ENCODE measurements at places on chromosomes 3 and 15.

GRCh38 chr3:74329096-74329495 lies 285.4 kb downstream of the CNTN3 start:
- no peak for DNase-seq

- DNase-seq: no peak
Measured at GRCh38 chr3:86772699-86773098, 218.2 kb downstream of the VGLL3 start.

DNA sequence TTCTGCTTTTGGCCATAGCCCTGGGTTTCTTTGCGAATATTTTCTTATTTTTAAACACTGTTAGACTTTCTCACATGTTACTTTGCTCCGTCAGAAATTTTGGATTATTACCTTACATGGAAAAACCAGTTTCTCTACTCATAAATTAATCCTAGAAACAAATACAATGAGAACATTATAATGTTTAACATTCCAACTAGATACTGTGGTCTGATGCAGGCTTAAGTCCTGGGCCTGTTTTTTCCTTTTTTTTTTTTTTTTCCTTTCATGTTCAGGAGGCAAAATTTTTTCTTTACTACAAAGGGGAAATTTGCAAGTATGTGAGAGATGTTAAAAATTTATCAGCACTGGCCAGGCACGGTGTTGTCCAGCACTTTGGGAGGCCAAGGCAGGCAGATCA lies 28.9 kb downstream of the POPDC2 start:
- DNase-seq: no peak

- peak; percentile 51 for DNase-seq
Measured at GRCh38 chr3:42739401-42740158, 33.5 kb downstream of the CCDC13 start.

DNA sequence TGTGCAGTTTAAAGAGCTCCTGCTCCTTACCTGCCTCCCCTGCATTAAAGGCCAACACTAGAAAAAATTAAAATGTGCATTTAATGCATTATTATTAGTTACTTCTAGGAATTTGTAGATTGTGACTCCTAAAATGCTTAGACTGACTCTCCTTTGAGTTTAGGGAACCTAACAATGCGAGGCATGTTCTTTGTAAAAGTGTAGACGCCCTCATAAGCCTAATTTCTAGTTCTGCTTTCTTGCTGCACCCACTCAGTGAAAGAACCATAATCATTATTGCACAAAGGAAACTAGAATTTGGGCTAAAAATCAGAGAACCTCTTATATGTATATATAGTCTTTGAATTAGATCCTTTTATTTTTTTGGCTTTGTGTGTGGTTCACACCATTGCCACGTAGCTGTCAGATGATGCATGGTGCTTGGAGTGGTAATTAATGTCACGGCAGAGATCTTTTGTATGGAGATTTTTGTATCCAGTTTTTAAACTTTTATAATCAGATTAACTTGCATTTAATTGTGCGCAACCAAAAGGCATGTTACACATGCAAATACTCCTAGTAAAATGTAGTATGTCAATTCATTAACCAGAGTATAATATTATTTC lies 710 bp downstream of the ABHD10 start:
- DNase-seq: no peak

GRCh38 chr3:129483870-129484269 lies 43.8 kb downstream of the IFT122 start:
- DNase-seq: no peak

GRCh38 chr15:79211481-79211880 lies 71.0 kb upstream of the ANKRD34C start:
- DNase-seq: no peak

DNA sequence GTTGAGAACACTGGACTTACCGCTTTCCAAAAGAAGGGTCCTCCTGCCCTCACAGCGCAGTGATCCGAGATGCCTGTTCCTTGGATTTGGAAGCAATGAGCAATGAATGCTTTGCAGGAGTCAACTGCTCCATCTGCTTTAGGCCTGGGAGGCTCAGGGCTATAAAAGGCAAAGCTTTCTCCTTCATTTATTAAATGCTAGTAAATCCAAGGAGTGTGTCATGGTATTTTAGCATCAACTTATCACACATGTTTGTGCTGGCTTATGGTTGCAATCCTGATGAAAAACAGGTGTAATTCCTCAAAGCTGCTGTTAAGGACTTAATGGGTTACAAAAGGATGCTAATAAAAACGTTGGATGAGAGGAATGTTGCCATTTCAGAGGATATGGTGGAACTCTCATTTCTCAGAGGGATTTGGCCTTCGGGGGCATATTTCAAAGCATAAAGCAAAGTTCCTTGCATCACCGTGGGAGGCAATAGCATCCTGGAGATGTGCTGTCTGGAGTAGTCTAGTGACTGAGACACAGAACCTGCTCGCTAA lies 158.5 kb upstream of the TPM1 start:
- DNase-seq: no peak

DNA sequence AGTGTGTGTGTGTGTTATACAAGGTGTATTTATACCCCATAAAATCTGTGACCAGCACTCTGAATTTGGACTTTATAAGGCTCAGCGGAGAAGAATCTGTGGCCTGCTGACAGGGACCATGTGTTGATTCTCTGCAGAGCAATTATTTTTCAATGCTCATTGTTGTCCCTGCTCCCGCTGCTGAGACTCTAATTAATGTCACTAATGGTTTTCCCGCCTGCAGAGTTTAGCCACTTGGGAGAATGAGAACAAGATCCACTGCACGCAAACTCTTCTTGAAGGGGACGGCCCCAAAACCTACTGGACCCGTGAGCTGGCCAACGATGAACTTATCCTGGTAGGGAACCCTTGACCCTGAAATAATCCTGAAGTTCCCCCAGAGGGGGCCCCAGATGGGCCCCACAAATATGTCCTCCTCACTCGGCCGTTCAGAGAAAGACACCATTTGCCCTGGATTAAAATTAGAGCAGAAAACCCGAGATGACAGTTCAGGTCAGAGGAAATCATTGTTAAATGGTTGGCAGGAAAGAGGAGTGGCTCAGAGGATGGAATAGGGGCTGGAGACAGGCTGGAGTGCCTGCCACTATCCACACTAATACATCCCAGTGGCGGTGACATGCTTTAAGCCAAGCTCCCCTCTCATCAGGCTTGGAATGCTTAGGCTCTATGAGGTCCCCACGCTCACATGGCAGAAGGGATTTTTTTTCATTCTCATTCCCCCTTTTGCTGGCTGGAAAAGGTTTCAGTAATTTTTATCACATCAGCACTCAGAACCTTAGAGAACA lies 3.3 kb downstream of the CRABP1 start:
- no peak for DNase-seq

- DNase-seq: no peak
Measured at GRCh38 chr3:26104851-26105251, 315.0 kb downstream of the OXSM start.

DNA sequence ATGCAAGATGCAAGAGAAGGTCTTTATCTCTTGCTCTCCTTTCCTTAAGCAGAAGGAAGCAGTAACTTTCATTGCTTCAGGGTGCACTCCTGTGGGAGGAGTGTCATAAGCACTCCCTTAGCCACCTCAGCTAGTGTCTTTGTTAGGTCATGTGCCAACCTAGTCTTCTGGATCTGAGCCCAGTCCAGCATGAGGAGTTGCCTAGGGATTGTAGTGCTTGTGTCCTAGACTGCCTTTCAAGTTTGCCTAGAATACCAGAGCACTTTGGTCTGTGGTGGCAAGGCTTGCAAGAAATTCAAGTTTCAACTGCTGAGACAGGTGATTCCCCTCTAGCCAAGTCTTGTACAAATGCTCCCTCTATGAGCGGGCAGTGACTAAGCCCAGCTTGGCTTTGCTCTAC lies 633.6 kb downstream of the ZNF385D start:
- no peak for DNase-seq

GRCh38 chr3:152780553-152780952 lies 54.4 kb upstream of the P2RY1 start:
- no peak for DNase-seq

GRCh38 chr3:36942638-36943248 lies 2.1 kb downstream of the TRANK1 start:
- DNase-seq: no peak

DNA sequence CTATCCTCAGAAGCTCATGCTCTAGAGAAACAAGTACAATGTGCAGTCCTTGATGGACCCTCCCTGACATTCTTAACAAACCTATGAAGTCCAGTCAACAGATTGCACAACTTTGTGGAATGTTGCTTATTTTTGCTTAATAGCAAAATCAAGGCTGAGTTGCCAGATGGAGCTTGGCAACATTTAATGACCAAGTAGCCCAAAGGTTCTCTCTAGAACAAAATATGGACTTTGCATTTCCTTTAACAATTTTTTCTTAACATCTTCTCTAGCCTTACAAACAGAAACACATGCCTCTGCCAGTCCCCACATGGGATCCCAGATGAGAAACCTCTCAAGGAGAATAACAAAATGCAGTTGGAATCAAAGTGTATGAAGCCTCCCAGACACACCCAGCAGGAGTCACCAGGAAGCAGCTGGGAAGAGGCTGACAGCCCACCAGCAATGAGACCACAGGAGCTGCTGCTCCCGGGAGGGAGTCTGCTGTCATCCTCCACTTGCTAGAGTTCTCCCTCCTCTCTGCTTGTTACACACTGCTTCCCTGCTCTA lies 422.5 kb upstream of the CDIN1 start:
- DNase-seq: no peak

GRCh38 chr3:123562547-123562946 lies 22.3 kb downstream of the HACD2 start:
- DNase-seq: no peak

- no peak for DNase-seq
Measured at GRCh38 chr3:39476783-39477182, 9.3 kb downstream of the MOBP start.

DNA sequence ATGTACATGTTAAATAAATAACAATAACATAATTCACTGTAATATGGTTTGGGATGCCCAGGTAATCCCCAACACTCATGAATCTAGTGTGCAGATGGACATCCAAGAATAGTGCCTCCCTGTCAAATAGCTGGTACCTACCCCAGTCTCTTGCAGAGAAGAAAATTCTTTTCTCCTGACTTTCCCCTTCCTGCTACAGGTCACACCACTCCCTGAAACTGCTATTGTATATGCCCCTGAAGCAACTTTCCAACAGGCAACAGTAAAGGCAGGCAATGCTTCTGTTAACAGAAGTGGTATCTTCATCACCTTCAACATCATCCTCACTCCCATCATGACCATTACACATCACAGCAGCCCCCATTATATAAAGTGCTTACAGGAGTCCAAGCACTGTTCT lies 431.6 kb downstream of the MAGI1 start:
- no peak for DNase-seq
